ENCODE measurements at places on chromosomes 4 and X.

DNA sequence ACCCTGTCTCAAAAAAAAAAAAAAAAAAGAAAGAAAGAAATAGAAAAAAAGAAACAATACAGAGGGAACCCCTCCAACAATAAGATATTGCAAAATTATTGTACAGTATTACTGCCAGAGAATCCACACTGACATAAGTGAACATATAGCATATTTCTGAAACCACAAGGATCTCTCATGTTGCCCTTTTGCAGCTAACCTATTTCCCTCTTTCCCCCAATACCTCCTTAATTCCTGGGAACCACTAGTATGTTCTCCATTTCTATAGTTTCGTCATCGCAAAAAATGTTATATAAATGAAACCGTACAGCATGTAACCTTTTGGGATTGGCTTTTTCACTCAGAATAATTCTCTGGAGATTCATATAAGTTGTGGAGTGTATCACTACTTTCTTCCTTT, 20.0 kb upstream of the BMP2K start:
- DNase-seq: no peak

- no peak for DNase-seq
These were observed 5.8 kb downstream of the TAFAZZIN start for GRCh38 chrX:154417157-154417556.

GRCh38 chr4:101910786-101911373, 120.3 kb downstream of the BANK1 start:
- DNase-seq: no peak

GRCh38 chr4:109123951-109124350, 178.5 kb downstream of the COL25A1 start:
- no peak for DNase-seq

DNA sequence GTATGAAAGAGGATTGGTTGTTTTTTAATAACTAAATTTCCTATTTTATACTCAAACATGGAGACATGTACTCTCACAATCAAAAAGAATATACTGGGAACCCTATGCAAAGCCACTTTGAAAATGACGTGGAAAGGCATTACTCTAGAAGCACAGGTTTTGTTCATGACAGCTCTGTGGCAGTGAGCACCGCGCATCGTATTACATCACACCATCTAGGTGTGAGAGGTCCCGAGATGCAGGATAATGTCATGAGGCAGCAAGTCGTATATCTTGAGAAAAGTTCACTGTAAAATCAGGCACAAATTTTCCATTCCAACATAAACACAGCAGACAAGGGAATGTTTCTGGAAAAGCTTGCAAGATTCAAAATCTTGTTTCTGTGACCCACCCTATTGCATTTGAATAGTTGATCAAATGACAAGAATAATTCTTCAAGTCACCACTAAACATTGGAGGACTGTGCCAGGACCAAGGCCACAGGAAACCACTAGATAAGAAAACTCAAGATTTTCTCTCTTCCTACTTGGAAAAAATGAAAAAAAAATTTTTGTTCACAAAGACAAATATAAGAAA, 127.6 kb downstream of the LDB2 start:
- DNase-seq: no peak

DNA sequence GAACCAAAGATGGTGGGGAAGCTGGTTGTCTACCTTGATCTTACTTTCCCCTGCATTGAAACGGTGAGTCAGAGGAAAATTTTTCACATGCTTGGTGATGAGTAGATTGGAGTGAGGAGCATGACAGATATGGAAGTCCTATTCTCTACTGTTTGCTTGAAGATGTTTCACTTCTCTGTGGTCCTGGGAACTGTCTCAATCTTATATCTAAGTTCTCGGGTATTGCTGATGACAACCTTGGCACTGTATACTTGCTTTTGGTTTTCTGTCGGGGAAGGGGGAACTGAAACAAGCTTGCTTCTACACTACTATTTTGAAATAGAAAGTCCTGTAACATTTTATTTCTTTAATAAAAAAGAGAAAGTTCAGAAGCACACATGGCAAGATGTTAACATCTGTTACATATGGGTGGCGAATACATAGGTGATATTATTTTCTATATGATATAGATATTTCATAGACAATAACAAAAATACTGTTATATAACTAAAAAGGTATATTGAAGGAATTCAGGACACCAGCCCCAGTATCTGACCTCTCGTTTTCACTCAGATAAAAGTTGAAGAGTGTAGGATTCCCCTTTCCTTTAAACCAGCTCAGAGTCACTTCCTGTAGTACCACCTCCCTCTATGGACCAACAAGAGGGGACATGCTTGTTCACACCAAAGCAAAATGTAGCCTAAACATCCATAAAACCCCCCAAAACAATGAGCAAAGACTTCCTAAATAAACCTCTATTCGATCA, 88.8 kb downstream of the FMR1NB start:
- DNase-seq: no peak

DNA sequence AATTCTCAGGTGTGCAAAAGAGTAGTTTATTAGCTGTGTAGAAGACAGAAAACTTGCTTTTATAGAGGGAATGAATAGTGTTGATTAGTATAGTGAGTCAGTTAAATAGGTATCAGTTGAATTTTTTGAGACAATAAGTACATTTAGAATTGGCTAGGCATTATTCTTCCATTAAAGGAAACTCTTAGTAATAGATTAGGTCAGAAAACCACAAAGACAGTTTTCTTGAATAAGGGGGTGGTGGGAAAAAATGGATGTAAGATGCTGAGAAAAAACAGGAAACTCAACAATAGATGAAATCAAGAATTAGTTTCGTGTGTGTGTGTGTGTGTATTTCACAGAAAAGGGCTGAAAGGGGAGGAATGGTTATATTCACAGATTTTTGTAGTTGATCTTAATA, 16.8 kb downstream of the CD38 start:
- no peak for DNase-seq

GRCh38 chrX:12804655-12805054, 13.4 kb downstream of the PRPS2 start:
- DNase-seq: no peak
